CD4-positive, alpha-beta T cell treated with Interleukin-21 for 1 hour (primary cell): ENCODE measurements at places on chromosomes 4 and X.

DNA sequence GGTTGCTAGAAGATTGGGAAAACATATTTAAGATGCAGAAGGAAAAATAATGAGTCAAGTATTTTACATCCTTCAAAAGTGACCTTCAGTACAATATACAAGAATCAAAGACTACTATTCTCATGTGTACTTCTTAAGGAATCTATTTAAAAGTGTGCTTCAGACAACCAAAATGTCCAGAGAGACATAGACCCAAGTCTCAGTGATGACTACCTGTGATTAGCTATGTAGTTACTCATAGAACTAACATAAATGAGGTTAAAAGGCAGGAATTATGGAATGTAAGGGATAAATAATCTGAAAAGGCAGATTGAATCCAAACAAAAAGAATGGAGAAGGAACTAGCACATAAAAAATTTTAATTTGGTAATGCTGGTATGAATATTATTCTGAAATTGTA, 634.7 kb upstream of the FAM241A start:
- DNase-seq, result no peak

DNA sequence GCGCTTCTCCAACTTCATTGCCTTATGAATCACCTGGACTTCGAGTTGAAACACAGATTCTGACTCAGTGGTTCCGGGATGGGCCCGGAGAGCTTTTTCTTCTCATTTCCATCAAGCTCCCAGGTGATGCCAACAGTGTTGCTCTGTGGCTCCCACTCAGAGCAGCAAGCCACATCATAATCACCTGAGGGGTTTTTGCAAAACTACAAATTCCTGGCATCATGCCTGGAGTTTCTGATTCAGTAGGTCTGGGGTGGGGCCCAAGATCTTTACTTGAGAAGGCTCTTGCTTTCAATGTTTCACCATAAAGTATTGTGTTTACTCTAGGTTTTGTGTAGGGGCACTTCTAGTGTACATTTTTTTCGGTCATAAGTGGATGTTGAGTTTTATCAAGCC, 7.0 kb downstream of the MTM1 start:
- DNase-seq, result peak; percentile 58

GRCh38 chr4:37970702-37971101, 10.5 kb downstream of the PTTG2 start:
- DNase-seq, result peak; percentile 70

- DNase-seq, result no peak
Measured at GRCh38 chr4:170052919-170053318, 26.7 kb upstream of the MFAP3L start.

DNA sequence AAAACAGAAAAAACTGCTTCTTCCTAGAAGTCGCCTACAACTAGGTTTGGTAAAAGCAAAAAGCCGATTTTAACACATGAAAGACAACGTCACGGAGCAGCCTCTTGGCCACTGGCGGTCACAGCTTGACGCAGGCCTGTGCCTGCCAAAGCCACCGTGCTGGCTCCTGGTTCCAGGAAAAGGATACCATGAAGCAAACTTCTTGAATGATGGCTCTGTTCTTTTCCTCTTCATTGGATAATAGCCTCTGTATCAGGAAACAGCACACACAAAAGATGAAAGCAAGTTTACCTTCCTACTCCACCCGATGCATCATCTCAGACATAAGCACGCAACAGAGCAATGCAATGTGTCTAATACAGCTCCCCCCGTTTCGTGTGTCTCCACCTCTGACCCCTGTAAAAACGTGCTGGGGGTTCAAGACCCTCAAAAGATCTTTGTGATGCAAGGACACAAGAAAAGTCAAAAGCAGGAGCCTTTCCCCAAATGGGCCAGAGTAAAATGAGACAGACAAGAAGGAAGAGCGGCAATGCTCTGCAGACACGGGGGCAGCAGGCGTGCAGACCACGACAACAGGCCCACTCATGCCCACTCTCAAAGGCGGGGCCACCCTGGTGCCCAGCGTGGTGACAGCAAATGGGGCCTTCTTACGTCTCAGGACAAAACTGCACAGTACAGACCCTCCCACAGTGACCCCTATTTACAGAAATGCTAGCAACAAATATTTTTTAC, 19.4 kb downstream of the GAK start:
- no peak for DNase-seq

GRCh38 chr4:152530600-152530999, 5.3 kb downstream of the FBXW7 start:
- DNase-seq, result no peak

DNA sequence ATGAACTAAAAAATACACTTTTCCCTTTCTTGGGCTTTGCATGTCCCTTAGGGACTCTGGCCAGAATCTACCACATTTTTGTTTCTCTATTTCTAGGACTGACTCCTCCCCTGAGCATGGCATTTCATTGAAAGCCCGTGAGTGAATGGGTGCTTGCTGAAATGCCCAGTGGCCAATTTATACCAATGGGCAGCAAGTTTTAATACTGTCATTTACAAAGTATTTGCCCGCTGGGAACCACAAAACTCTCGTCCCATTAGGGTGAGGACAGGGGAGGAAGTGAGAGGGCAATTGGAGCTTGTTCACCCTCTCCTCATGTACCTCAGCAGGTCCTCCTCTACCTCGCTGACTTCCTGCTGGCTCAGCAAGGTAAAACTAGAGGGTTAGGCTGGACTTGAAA, 1.1 kb downstream of the SRPX2 start:
- no peak for DNase-seq

DNA sequence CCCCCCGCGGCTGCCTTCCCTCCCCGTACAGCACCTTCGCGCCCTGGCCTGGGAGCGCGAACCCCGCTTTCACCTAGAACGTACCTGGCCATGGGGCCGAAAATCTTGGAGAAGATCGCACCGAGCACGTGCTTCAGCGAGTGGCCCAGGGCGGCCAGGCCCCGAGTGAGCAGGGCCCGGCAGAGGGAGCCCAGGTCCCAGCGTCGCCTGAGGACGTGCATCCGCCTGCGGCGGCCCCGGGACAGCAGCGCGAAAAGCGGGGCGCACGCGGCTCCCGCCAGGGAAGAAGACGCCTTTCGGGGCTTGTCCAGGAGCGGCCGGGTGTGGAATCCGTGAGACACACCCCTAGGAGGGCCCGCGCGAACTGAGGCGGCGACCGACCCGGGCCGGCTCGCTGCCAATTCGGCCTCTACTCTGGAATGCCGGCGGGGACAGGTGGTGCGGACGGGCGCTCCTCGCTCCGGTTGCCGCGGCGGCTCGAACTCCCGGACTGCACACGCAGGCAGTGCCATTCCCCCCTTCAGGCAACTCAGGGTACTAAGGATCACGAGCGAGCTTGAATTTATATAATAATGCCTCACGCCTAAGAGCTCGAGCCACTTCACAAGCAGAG, at the start of gene HS6ST2:
Gene HS6ST2, minus strand, starts transcription at position 539 of the 613 bp plus-strand sequence.
- DNase-seq, result no peak

GRCh38 chrX:9110808-9111207, 76.9 kb upstream of the FAM9B start:
- DNase-seq, result no peak

DNA sequence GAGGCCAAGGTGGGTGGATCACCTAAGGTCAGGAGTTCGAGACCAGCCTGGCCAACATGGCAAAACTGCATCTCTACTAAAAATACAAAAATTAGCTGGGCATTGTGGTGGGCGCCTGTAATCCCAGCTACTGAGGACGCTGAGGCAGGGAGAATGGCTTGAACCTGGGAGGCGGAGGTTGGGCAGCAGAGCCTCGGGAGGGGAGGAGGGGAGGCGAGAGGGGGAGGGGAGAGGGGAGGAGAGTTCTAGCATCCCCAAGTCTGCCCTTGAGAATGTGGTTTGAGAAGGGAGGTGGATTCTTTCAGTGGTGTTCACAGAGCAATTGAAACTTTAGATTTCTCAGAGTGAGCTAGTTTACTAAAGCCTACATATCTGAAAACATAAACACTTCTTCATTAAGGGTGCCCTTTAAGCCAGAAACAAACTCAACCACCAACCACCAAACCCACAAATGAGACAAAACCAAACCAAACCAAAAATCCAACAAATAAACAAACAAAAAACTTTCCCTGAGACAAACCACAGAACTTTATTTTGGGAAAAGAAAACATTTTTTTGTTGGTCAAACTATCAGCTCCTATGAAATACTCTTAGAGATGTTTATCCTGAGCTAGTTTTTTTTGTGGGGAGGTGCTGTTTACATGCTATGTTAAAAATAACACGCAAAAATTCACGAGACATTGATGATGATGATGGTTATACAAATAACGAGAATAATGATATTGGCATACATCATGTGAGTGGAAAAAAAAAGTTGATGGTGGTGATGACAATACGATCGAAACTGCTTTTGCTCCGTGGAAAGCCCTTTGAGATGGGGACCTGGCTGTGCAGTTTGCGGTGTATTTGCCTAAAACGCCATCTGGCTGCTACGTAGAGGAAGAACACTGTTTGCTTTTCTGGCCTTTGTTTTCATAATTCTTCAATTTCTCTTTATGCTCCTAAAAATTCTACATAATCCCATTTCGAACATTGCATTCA, 98.2 kb upstream of the PRKX start:
- DNase-seq, result peak; percentile 65

GRCh38 chrX:129116676-129117470, 406.4 kb downstream of the SMARCA1 start:
- DNase-seq, result no peak

DNA sequence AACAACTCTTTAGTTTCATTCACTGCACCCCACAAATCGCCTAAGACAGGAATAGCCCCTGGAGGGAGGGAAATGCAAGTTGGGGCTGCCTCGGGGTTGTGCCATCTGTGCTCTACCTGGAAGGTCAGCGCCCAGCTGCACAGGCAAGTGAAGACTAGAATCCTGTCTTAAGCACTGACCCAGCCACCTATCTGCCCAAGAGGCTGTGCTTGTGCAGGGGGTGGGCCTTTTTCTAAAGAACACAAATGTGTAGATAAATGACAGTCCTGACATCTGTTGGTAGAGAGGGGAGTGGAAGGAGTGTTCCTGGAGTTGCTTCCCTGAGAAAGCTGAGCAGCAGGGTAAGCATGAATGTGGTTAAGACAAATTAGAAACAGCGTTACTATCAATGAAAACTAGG, 15.7 kb downstream of the ZNF518B start:
- DNase-seq, result no peak

DNA sequence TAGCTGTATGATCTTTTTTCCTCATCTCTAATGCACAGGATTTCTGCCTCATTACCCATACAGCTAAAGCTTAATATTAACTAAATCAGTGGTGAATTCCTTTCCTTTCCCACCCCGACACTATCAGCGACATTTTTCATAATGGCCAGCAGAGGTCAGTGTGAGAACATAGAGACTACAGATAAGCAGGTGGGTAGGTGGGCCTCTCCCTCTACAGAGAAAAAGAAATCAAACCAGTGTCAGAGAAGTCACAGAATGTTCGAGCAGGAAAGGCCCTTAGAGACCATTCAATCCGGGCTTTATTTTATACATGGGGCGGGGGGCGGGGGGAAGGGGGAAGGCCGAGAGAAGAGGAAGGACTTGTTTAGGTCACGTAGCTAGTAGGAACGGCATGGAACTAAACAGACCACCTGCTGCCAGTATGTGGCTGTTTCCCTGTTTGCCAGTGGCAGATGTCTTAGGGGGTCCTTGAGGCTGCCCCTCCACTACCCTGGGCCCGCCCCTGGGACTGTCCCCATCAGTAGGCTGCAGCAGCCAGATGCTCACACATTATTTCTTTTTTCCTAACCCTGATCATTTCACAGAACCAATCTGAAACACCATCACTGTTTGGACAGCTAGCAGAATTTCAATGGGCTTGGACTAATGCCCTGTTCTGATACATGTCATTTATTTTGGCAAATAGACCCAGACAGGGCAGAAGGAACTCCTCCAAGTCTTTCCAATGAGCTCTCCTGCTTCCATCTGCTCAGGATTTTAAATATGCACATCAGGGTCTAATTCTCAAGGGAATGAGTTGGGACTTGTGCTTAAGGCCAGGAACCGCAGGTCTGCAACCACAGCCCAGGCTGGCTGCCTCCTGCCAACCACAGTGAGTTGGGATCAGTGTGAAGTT, 133.4 kb downstream of the ATG4A start:
- DNase-seq, result peak; percentile 3

DNA sequence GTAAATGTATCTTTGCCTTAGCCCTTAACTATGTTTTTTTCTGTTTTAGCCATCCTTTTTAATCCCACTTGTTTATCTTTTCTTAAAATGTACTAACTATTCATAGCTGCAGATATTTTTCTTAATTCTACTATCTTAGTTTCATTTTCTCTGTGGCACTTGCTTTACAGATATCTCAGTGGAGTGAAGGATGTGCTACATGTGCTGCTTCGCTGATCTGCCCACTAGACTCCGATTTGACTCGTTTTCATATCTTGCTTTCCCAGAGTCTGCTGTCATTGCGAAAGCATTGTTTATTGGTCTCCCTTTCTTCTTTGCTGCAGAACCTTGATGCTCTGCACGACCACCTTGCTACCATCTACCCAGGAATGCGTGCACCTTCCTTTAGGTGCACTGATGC, 30.6 kb downstream of the GUCY1B1 start:
- no peak for DNase-seq

GRCh38 chrX:39472161-39472560, 625.6 kb downstream of the BCOR start:
- no peak for DNase-seq

DNA sequence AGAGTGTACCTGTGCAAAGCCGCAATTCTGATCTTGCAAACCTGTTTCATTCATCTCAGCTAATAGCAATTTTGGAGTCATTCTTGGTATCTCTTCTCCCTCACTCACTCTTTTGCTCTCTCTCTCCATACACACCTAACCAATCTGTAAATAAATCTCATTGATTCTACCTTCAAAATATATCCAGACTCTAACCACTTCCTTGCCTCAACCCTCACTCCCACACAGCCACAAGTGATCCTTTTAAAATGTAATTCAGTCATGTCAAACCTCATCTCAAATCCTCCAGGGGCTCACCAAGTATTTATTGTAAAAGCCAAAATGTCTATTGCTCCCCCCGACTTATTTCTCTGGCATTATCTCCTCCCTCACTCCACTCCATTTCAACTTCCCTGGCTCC, 51.7 kb upstream of the SLC10A4 start:
- DNase-seq, result no peak

DNA sequence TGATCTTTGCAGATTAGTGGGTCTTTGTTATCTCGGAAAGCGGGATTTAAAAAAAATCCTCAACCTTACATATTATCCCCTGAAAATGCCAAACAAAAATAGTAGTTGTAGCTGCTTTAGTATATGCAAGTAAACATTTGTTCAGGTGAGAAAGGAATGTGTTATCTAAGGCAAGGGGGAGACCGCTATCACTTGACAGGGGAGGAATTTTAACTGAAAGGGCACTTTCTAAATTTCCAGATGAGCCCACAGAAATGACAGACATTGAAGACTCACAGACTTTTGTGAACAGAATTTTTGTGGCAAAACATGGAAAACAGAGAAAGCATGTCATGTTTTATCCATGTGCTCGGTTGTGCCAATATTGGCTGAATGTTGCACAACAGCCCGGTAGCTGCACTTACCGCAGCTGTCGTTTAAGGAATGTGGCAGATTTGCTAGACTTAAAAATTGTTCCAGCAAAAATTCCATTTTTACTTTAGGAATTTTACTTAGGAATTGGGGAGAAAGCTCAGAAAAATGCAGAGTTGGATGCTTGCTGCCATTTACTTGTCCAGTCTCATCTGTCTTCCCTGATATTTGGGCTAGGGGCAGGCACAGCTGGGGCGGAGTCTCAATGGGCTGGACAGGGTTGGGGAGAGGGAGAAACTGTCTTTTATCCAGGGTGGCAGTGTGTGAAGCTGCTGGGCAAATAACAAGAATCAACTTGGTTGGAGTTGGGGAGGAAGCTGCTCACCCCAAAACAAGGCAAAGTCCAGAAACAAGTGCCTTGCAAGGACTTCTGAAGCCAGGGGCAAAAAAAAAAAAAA, 94.6 kb upstream of the RPS6KA3 start:
- DNase-seq, result no peak

GRCh38 chrX:106481341-106481740, 130.4 kb upstream of the RADX start:
- peak; percentile 54 for DNase-seq

GRCh38 chrX:106905064-106905708, 2.0 kb upstream of the RIPPLY1 start:
- no peak for DNase-seq
